Smooth muscle cell of the umbilical artery (primary cell): ENCODE measurements at places on chromosomes 1 and 21. TPM values are rescaled to one million over a fixed set of nuclear protein-coding genes. Genes with fewer than 3 reads are reported as not detected.

The CA6 gene
- not detected in 2 replicates for total RNA-seq

The RNU1-4 gene
- total RNA-seq = under 0.01 TPM in 2 replicates

The PAPPA2 gene
- 13.6 and 15.4 TPM in 2 replicates for total RNA-seq

The ZNF496 gene
- 12.8 and 19.7 TPM in 2 replicates for total RNA-seq

The HMGCS2 gene
- not detected in 2 replicates for total RNA-seq

The TEDDM1 gene
- total RNA-seq = not detected in 2 replicates

The BSND gene
- not detected in 2 replicates for total RNA-seq

The LRRN2 gene
- total RNA-seq = not detected in 2 replicates

The MAB21L3 gene
- 0.09 TPM in 1 of 2 replicates, not detected in the other for total RNA-seq

The UTS2 gene
- total RNA-seq = not detected in 2 replicates

The LORICRIN gene
- not detected in 2 replicates for total RNA-seq

The CA14 gene
- not detected in 2 replicates for total RNA-seq

The GBP7 gene
- not detected in 2 replicates for total RNA-seq

The KRTAP23-1 gene
- not detected in 2 replicates for total RNA-seq

The TNFSF4 gene
- 8.0 and 19.4 TPM in 2 replicates for total RNA-seq

The IFI44 gene
- total RNA-seq = 7.8 and 17.2 TPM in 2 replicates

The ADGRL4 gene
- total RNA-seq = 13.7 and 92.6 TPM in 2 replicates

The KMO gene
- under 0.01 TPM in 1 of 2 replicates, not detected in the other for total RNA-seq

The RGS5 gene
- total RNA-seq = 11.0 and 33.9 TPM in 2 replicates

The TDRD10 gene
- not detected in 2 replicates for total RNA-seq

The ARHGAP30 gene
- total RNA-seq = 0.05 TPM in 1 of 2 replicates, not detected in the other

The AMIGO1 gene
- total RNA-seq = 1.0 and 2.1 TPM in 2 replicates

The RAD54L gene
- 0.89 and 3.6 TPM in 2 replicates for total RNA-seq

The NTPCR gene
- 14.9 and 17.2 TPM in 2 replicates for total RNA-seq

The LCE2D gene
- total RNA-seq = not detected in 2 replicates

The TMCO1 gene
- 67.2 and 97.7 TPM in 2 replicates for total RNA-seq

The TAS1R3 gene
- total RNA-seq = 0.23 and 0.30 TPM in 2 replicates

The WNT3A gene
- total RNA-seq = not detected in 2 replicates

The CTXND2 gene
- not detected in 2 replicates for total RNA-seq

The S100A7A gene
- not detected in 2 replicates for total RNA-seq

The ST6GALNAC3 gene
- total RNA-seq = 2.1 and 2.5 TPM in 2 replicates

The UBE2G2 gene
- 64.4 and 85.2 TPM in 2 replicates for total RNA-seq

The METTL18 gene
- 5.2 and 7.4 TPM in 2 replicates for total RNA-seq

The PBXIP1 gene
- 87.2 and 138 TPM in 2 replicates for total RNA-seq

The KCND3 gene
- 0.14 TPM in 1 of 2 replicates, not detected in the other for total RNA-seq

The CRYAA gene
- total RNA-seq = not detected in 2 replicates

The TMEM82 gene
- not detected in 2 replicates for total RNA-seq
